CD4-positive, CD25-positive, alpha-beta regulatory T cell (primary cell): ENCODE measurements at places on chromosomes 1 and 21.

DNA sequence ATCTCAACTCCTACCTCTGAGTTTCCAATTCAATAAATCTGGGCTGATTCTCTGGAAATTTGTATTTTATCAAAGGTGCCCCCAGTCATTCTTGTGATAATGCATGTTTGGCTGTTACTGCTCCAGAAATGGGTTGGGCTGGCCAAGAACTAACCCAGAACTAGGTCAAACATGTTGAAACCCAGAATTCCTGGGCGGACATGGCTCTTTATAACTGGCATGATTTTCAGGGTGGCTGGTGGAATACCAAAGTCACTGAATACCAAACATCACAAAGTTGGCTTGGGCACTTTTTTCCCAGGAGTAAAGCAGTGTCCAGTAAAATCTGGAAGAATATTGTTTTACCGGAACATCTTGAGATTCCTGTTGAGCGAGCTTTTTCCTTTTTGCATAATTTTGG is 89.4 kb upstream of the S1PR1 start:
- DNase-seq: no peak

DNA sequence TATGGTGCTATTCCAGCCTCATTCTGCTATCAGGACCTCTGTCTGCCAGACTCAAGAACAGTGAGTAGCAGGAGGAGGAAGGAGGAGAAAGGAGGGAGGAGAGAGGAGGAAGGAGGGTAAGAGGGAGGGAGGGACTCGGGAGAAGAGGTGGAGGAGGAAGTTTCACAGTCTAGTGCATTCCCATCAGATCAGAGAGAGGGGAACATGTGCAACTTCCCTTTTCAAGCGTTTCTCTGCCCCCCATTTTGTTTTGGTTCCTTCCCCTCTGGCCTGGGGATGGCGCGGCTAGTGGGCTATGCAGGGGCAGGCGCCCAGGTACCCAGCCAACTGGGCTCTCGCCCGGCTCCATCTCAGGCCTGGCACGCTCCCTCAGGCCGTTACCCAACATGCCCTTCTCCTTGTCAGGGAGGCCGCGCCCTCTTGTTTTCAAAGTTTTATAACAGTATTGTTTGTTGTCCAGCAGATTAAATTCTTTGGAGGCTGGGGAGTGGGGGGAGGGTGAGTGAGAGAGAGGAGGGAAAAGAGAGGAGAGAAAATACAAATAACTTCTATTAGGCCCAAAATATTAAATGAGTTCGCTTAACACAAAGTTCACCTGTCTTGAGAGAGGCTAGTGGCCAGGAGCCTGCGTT is 56.0 kb downstream of the CD46 start:
- no peak for DNase-seq

DNA sequence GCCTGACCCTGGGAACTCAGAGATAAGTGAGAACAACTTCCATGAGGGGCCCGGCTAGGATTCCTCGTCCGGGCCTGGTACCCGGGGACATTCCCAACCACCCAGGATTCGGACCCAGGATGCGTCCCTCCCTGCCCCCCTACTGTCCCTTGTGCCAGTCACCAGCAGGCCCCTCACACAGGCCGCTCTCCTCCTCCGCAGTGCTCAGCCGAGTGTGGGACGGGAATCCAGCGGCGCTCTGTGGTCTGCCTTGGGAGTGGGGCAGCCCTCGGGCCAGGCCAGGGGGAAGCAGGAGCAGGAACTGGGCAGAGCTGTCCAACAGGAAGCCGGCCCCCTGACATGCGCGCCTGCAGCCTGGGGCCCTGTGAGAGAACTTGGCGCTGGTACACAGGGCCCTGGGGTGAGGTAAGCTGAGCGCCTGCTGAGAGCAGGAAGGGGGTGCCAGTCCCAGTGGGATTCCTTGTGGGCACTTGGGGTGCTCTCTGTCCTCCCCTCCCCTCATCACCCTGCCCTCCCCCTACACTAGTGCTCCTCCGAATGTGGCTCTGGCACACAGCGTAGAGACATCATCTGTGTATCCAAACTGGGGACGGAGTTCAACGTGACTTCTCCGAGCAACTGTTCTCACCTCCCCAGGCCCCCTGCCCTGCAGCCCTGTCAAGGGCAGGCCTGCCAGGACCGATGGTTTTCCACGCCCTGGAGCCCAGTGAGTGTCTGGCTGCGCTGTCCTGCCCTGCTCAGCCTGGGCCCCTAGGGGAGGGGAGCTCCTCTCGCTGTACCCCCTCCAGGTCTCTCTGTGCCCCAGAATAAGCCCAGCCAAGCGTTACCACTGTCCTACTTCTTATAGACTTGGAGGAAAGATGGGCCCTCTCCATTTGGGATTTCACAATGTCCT is 9.8 kb downstream of the ADAMTSL4 start:
- DNase-seq: no peak

- DNase-seq: peak; percentile 46
Measured at GRCh38 chr1:3775490-3776230, 3.1 kb downstream of the SMIM1 start.

DNA sequence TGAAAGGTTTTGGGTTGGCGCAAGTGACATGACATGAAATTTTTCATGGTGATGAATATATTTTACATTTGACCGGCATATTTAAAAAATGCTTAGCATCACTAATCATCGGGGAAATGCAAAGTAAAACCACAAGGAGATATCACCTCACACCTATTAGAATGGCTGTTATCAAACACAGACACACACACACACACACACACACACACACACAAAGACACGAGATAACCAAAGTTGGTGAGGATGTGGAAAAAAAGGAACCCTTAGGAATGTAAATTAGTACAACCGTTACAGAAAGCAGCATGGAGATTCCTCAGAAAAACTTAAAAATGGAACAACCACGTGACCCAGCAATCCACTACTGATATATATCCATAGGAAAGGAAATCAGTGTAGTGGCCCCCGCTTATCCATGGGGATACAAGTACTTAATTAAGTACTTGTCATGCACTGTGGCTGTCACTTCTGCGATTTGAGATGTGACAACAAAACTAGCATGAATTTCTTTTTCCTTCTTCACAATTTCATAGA is 15.9 kb upstream of the PRELP start:
- DNase-seq: no peak

DNA sequence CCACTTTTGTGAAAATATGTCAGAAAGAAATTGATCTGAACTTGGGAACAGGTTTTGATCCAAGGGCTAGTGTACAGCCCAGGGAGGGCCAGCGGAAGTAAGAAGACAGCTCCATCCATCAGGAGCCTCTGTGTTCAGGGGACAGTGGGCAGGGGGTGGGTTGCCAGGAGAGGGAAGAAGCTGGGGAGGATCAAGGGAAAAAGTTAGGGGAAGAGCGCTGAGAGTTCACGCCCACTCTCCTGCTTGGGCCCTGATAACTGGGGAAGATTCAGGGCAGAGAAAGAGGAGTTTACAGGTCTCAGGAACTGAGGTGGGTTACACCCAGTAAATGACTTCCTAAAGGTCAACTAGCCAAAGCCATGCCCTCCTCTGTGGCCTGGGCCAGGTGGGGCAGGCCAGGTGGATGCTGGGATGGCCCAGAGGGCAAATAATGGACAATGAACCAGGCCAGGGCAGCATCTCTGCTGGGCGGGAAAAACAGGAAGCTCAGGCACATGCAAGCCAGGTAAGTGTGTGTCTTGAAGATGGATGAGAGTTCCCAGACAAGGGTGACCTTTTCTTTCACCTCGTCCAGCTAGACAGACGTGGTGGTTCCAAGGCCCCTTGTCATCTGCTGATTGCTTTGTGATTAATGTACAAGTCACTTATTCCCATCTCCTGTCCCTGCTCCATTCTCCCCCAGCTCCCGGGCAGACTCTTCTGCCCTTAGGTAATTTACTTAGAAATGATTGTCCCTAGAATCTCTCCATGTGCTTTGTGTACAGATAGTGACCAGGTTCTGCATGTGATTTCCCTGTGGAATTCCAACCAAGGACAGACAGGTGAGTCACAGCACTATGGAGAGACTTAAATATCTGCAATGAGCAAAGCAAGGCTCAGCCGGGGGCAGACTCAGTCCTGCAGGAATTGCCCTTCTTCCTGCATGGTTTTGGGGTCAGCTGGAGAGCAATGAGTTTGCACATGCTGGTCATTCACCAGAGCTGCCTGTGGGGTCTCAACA is 57.0 kb downstream of the MDM4 start:
- DNase-seq: no peak

DNA sequence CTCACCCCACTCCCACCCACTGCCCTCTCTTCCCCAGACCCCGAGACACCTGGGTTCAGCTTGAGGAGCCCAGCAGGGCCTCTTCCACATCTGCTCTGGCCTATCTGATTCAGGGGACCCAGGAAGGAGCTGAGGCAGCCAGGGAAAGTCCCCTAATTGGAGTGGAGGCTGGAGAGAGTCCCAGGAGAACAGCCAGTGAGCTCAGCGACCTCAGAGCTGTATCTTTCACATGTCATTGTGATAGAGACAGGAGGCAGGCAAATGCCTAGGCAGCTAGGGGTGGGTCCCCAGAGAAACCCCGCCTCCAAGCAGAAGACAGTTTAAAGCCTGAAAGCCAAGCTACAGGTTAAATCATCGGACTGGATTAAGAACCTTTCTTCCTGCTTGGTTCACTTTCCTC is 122.7 kb downstream of the MATN1 start:
- DNase-seq: no peak

DNA sequence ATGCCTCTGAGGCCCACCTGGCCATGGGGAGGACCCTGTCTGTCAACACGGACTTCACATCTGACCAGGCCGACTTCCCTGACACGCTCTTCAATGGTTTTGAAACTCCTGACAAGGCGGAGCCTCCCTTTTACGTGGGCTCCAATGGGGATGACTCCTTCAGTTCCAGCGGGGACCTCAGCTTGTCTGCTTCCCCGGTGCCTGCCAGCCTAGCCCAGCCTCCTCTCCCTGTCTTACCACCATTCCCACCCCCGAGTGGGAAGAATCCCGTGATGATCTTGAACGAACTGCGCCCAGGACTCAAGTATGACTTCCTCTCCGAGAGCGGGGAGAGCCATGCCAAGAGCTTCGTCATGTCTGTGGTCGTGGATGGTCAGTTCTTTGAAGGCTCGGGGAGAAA is 101.8 kb downstream of the ADARB1 start:
- DNase-seq: no peak

GRCh38 chr1:15949453-15950245 is 26.3 kb downstream of the ZBTB17 start:
- peak; percentile 88 for DNase-seq

DNA sequence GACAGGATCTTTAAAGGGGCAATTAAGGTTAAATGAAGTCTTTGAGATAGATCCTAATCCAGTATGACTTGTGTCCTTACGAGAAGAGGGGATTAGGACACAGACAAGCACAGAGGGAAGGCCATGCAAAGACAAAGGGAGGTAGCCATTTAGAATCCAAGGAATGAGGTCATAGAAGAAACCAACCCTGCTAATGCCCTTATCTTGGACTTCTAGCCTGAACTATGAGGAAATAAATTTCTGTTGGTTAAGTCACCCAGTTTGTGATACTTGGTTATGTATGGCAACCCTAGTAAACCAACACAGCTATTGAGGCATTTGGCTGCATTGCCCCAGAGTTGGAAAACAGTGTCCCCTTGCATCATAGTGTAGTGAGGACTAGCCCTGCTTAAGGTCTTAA is 121.3 kb downstream of the MAST2 start:
- DNase-seq: no peak

DNA sequence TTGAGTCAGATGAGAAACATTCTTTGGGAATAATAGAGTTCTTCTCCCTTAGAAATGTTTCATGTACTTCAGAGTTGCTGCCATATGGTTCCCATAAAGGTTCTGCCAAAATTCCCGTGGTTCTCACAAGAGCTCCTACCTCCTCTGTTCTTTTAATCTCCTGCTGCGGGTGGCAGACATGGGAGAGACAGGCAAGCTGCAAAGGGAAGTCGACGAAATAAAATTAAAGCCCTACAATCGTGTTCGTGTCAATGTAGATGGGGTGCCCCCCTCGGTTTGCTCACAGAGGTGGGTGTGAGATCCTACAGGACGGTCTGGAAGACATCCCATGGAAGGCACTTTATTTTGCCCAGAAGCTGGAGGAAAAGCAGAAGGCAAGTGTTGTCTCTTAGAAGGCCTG is 276.0 kb downstream of the RWDD3 start:
- no peak for DNase-seq

DNA sequence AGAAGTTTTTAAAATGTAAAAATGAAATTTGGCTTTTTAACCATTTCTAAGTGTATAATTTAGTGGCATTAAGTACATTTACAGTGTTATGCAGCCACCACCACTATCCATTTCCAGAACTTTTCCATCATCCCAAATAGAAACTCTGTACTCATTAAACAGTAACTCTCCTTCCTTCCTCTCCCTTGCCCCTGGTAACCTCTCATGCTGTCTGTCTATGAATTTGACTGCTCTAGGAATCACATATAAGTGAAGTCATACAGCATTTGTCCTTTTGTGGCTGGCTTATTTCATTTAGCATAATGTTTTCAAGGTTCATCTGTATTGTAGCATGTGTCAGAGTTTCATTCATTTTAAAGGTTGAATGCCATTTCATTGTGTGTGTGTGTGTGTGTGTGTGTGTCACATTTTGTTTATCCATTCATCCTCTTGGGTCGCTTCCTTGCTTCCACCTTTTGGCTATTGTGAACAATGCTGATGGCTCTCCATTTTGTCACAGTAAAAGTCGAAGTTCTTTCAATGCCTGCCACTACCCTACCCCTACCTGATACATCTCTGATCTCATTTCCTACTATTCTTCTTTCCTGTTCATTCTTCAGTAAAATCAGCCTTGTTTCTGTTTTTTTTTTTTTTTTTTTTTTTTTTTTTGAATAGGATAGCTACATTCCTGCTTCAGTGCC is 45.3 kb downstream of the F3 start:
- DNase-seq: no peak

DNA sequence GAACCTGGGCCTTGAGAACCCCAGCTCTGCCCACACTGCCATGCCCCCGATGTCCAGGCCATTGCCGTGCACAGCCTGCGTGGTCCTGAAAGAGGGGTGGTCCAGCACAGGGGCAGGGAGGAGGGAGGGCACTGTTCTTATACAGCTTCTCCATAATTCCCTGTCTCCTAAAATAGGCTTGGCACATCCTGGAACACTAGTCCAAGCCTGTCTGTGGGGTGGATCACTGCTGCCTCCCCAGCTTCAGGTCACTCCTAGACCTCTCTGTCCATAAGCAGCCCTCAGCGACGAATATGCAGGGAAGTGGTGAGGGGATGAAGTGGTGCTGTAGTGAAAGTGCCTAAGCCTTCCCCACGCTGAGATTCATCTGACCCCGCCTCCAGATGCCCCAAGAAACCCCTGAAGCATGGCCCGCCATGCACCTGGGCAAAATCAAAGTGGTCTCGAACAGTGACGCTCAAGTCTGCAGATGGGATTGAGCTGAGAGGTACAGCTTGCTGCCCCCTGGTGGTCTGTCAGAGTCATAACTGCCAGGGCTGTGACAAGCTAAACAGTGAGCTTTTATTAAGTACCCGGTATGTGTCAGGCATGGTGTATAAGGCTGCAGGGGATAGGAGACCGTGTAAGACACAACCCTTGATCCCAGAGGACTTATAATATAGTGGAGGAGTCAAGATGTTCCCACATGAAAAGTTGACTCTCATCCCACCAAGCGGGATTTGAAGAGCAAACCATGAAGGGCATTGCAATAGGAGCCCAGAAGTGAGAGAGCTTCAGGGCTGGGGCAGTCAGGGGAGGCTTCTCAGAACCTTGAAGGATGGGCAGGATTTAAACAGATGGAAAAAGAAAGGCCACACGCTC is 66.6 kb downstream of the FAM163A start:
- peak; percentile 76 for DNase-seq
